ENCODE measurements at places on chromosomes 5 and 9.
A peak's percentile ranks its signal among the peaks of the same experiment; 100 is the strongest.

GRCh38 chr5:14177634-14178033 is 34.5 kb downstream of the TRIO start:
- DNase-seq = no peak

DNA sequence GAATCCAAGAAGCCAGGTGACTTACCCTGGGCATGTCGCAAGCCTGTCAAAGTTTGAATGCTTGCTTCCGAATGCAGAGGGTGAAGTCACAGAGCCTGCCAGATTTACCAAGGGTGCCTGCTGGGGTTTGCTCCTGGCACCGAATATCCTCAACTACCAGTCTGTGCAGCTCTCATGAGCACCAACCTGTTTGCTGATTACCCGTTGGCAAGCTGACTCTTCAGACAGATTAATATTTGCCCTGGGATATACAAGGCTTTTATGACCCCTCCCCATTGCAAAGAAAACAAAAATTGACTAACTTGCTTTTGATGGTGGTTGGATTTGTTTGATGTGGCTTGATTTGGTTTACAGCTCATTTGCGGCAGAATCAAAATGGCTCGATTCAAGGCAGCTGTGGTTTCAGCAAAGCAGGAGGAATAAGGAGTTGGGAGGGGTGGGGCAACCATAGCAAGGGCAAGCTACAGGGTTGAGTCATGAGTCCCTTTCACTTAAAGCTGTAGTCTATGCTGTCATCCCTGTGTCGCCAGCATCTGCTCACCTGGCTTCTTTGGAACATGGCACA is 82.3 kb upstream of the AGXT2 start:
- peak; percentile 32 for DNase-seq

DNA sequence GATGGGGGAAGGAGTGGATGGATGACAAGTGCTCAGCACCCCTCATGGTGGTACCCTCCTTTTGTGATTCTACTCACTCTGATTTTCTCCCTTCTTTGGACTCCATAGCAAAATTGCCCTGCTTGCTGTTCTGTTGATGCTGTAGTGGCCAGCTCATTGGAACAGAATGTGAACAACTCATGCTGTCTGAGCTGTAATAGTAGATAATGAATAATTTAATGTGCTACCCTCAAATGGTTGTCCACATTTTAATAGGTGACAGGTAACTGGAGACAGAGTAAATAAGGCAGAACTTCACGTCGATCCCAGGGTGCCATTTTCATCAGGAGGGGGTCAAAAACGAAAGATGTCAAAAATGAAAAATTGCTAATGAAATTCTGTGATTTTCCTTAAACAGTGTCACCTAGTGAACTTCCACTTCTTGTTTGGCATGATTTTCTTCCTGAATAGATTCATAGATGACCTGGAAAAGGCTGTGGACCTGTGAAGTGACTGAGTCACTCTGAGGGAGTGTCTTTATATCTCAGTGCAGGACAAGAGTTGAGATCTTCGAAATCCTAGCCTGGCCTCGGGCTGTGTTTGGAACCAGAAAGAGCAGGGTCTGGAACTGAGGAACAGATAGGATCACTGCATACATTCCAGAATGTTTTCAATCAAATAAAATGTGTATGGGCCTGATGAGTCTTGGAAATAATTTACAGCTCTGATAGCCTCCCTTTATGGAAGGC is 270.2 kb downstream of the PSAT1 start:
- peak; percentile 86 for DNase-seq

DNA sequence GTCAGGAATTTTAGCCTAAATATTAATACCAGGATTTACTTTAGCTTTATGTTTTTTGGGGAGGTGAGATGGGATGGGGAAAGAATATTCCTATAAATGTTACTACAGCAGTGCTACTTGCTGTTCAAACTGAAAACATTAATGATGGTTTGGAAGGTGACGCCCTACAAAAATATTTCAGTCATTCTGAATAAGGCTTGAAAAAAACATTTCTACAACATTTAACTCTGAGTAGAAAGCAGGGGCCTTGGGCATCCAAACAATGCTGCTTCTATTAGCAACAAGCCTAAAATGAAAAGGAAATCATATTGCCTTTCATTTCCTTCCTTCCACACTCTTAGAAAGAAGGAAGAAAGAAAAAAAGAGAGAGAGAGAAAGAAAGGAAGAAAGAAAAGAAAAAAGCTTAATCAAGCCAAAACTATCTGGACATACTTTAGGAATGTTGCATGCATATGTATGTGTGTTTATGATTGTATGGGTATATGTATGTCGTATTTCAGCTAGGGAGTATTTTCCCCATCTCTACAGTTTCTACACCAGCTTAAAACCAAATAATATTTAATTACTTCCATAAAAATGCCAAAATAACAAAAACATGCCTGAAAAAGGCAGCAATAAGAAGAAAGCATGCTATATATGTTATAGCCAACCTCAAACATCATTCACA is 16.3 kb upstream of the DAB2 start:
- no peak for DNase-seq

GRCh38 chr9:37920471-37921167 is 16.7 kb upstream of the SLC25A51 start:
- no peak for DNase-seq

GRCh38 chr5:104652271-104652861 is 1089.8 kb upstream of the NUDT12 start:
- DNase-seq = no peak

DNA sequence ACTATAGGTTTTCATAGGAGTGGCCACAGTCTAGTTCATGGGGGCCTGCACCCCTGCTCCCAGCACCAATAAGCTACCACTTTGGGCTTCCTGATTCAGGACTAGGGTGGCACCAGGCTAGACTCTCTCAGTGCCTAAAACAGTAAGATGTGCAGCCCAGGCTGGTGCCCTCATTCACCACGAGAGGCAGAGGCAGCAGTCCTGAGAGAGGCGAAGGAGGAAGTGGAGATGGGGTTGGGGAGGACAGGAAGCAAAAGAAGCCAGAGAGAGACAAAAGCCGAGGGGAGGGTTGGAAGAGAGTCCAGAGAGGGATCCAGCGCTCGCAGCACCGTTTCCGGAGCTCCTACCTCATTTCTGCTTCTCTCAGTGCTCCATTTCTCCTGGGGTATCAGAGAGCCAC is 180.9 kb downstream of the MED10 start:
- no peak for DNase-seq

- DNase-seq = peak; percentile 90
Observed at GRCh38 chr5:87121304-87122150, 146.2 kb upstream of the RASA1 start.

Data from amniotic epithelial cell (primary cell).